M059J (cell line): ENCODE measurements at places on chromosomes 7 and 10. TPM values are rescaled to one million over a fixed set of nuclear protein-coding genes. Genes with fewer than 3 reads are reported as not detected.

DNA sequence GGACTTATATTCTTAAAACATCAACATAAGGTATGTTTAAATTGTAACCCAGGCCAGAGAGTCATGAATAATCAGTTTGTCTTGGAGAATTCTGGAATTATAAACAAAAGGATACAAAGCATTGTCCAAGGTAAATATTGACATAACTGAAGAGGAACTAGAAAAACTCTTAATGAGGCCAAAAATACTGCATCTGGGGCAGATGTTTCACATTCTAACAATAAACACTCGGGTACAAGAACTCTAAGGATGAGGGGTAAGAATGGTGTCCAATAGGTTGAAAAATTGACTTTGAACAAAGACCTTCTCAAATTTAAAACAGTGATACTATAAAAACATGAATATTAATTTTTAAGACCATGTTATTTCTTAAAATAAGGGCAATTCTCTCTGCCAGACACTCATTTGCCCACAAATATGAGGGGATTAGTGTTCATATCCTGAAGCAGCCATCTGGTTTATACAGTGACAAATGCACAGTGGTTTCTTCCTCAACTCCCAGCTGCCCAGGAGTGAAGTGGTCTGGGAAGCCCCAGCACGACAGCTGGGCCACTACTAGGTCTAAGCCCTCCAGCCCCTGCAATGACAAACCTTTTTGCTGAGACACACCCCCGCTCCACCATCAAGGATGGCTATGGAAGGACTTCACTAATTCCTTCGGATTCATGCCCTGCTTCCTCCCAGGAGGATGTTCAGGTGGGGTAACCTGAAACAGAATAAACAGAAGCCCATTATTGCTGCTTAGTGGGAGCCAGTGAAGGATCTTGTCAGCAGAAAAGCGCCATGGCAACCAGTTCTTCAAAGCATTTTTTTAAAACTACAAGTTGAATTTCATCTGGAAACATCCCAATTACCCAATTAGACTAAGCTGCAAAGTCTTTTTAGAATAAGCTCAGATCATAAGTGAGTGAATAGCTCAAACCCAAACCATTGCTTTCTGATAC, 107.5 kb upstream of the ARID5B start:
- DNase-seq, result peak; percentile 53

CASP2 gene
- total RNA-seq, result 22.5 and 31.2 TPM in 2 replicates

DNA sequence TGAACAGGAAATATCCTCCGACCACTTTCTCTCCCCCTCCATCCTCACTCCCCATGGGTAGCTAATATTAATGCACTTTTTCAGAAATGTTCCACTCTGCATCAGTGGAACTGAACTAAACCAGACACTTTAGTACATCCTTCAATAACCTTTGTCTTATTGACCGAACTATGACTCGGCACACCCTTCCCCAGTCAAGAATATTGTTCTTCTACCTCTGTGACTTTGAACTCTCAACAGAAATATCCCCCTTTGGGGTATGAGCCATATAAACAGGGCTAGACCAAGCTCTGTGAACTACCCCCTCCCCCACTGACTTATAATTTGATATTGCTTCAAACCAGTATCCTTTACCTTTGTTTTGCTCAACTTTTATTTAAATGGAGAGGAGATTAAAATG, 57.9 kb upstream of the CAPZA2 start:
- DNase-seq, result no peak

DNA sequence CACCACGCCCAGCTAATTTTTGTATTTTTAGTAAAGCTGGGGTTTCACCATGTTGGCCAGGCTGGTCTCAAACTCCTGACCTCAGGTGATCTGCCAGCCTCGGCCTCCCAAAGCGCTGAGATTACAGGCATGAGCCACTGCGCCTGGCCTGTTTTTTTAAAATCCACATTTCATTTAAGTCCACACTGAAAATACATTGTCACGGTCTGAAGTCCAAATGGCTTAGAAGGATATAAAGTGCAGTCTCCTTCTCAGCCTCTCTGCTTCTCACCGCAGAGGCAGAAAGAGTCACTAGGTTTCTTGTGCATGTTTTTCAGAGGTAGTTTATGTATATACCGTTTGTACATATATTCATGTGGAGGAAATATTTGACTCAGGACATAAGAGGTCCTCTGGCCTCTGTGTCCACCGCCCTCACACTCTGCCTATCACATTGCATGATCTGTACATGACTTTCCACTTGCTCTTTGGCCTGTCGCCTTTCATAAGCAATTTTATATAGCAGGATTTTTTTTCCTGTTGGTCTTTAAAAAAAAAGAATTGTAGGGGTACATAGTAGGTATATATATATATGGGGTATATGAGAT, 42.9 kb downstream of the BLNK start:
- DNase-seq, result no peak

DNA sequence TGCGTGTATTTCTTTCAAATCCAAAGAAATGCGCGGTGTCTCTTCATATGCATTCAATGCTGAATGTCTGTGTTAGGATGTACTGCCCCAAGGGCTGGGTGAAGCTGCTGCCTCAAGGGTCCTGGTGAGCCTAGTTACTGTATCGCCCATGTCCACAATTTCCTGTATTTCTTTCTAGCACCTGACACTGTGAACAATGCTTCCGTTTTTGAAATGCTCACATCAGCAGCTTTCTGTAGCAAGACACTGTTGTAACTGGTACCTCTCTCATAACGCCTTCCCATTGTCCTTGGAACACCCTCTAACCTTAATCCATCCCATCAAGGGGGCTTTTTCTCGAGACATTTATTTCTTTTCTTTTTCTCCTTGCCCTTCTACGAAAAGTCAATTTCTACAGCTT, 25.1 kb downstream of the NRP1 start:
- DNase-seq, result no peak

- DNase-seq, result no peak
These were observed 8.0 kb downstream of the UNCX start for GRCh38 chr7:1240517-1241257.

DNA sequence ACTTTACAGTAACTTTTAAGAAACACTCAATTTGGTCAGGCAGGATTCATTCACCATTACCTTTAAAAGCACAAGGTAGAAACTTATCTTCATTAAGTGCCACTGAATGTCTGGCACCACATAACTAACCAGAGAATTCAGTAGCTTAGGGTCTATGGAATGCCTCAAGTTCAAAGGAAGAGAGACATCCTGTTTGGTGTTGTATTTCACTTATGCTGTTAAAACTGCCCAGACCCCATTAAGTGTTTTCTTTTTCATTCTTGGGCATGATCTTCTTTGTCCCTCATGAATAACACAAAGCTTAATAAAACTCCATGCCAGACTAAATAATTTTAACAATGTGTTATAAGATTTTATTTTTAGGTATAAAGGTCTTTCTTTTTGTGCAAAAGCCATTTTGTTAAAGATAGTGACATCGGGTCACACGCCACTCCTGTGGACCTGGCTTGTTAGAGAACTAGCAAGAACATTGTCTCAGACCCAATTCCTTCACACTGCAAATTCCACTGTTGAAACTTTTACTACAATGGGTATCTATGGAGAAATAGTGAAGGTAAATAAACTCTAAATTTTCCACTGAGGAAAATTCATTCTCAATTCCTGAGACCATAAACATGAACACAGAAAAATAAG, 221.0 kb downstream of the TWIST1 start:
- peak; percentile 53 for DNase-seq

DNA sequence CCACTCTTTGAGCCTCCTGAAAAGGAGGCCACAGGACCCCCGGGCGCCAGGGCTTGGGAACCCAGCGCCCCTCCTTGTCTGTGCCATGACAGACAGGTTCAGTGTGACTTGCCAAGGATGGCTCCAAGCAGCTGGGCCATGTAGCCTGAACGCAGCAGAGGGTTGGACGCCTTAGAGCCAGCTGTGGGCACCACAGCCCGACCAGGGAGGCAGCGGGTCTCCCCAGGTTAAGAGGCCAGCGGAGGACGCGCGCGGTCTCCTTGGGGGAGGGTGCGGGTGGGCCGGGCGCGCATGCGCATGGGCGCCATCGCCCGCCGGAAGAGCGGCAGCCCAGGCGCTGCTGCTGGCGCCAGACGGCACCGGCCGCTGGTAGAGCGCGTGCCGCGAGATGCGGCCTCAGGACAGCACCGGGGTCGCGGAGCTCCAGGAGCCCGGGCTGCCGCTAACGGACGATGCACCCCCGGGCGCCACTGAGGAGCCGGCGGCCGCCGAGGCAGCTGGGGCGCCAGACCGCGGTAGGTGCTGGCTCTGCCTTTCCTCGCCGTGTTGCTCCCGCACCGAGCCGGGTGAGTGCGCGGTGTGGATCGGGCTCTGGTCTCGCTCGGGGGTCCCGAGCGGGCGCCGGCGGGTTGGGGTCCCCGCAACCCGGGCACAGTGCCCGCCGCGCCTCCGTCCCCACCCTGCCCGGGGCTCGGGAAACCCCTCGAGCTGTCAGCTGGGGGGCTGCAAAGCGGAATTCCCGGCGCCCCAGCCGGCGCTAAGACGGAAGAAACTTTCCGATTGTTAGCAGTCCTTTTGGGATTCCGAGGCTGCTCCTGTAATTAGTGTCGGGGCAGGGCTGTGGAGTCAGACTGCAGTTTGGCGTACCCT, at the start of gene SLC35G1:
TSS of gene SLC35G1 (plus strand) at position 333 of the 870 bp plus-strand sequence. CDS start at position 389, 56 bp downstream.
- peak; percentile 63 for DNase-seq

DNA sequence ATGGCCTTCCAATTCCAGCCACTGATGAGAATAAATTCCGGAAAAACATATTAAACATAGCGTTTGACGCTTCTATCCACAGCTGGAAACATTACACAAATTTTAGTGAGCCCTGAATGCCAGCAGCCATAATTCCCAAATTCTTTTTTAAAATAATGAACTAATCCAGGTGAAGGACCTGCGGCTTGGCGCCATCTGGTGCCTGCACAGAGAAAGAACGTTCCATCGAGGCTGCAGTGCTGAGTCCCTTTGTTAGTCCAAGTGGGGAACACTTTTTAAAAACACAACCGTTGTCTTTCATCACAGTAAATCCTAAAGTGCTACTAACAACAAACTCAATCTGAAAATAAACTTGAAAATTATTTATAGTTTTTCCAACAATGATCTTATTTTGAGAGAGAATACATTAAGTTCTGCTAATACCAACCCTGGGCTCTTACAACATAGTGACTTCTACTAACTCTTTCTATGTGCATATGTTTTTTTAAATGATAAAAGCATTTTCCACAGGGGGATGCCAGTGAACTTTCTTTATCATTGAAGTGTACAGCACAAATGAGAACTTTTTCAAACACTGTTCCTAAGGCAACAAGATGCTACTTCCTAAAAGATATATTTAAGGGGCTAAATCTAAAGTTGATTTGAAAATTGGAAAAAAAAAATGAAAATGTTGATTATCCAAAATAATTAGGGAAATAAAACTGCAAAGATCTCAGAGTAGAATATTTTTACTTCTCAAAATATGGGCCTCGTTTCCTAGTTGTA, 166.9 kb upstream of the RNF32 start:
- DNase-seq, result peak; percentile 35
